ENCODE measurements at places on chromosomes 7 and 10.

DNA sequence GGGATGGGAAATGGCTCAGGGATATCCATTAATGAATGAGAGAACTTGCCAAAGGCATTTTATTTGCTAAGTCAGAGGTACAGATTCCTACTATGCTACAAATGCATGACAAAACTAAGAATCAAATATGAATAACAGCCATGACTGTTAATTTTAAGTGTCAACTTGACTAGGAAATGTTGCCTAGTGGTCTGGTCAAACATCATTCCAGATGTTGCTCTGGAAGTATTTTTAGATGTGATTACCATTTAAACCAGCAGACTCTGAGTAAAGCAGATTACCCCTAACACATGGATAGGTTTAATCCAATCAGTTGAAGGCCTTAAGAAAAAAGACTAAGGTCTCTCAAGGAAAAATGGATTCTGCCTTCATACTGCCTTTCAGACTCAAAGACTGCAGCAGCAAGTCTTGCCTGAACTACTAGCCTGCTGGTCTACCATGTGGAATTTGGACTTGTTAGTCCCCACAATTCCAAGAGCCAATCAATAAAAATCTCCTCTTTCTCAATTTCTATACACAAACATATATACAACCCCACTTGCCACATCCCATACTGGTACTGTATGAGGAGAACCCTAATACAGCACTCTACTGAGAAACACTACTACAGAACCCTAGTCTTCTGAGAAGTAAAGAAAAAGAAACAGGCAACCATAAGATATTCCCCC, 119.1 kb downstream of the NRBF2 start:
- no peak for DNase-seq

GRCh38 chr10:77274046-77274795, 363.4 kb downstream of the KCNMA1 start:
- DNase-seq = no peak

- no peak for DNase-seq
These were observed 6.7 kb downstream of the ZCCHC24 start for GRCh38 chr10:79438699-79439085.

DNA sequence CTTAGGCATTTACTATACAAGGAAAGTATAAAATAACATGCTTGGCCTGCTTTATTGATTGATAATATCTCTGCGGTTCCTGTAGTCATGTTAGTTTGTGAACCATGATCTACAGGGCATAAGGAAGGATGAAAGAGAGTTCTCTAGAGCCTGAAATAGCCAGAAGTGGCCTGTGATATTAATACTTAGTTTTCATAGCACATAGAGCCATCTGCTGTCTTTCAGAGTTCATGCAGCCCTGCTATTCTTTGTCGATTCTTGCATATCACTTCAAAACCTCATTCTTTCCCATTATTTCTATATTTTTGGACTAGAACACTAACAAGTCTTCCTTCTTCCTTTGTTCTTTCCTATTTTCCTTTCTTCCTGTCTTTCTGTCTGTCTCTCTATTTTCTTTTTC, 26.4 kb upstream of the PRKG1 start:
- DNase-seq = no peak

DNA sequence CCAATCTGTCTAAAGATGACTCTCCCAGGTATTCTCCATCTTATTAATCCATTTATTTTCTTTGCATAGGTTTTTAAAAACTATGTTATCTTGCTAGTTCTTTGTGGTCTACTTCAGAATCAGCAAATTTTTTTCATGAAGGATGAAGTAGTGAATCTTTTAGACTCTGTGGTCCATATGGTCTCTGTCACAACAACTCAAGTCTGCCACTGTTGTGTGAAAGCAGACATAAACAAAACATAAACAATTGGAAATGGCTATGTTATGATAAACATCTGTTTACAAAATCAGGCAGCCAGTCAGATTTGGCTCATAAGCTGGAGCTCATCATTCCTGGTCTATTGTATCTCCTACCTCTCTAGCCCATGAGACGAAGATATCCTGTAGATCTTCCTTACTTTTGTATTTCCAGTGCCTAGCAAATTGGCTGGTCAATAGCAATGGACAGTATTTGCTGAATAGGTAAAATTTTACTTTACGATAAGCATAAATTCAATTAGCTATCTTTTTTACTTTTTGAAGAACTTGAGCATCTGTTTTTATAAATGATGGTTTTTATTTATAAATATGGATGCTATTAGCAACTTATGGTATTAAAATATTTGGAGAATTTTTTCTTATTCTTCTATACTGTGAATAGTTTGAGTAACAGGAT, 104.6 kb upstream of the SGCE start:
- DNase-seq = no peak

DNA sequence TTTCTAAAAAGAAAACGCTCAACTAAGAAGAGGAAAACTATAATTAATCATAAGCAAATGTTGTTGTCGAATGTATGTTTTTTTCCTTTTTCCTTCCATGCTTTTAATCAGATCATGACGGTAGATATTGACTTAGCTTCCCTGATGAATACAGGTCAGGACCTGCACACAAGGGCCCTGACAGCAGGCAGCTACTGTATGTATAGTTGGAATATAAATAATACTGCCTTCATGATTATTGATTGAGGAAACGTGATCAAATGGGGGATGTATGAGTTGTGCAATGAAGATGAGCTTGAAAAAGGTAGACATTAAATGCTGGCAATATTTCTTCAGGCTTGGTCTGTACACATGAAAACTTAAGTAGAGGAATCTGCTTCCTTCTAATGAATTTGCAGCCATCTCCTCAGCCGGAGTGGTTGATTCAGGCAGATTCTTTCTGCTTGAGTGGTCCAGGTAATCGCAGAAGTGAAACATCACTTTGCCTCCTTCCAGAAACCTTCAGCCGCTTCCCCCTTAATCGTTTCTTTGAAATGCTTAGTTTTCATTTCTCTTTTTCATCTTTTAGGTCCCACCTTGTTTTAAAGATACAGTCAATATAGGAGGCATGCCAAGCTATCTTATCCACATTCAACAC, 656.5 kb downstream of the SDK1 start:
- DNase-seq = no peak

- no peak for DNase-seq
These were observed 47.2 kb downstream of the CAMK1D start for GRCh38 chr10:12396567-12396966.
